ENCODE measurements at places on chromosomes 6 and 20.

DNA sequence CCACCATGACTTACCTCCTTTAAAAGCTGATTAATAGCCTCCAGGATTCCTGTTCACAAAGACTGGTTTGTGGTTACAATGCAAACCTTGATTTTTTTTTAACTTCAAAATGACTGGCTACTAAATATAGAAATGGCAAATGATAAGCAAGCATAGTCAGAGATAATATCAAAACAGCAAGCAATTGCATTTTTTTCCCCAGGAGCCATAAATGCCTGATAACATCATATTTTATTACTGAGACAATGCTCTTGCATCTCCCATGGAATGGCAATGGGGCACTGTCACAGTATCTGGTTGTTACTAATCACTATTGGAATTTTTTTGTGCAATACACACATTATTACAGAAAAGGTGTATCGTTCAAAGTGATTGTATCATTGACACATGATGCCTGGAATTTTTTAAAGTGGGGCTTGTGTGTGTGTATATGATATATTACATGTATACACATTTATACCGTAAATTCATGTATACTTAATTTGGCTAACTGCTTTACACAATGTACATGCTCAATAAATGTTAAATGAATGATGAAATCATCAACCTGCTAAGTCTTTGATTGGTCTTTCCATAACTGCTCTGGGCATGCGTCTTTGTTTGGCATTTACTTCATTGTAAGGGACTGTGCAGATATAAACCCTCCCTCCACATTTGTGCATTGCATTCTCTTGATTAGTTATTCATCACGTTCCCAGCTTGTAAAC, 980 bp upstream of the SALL4 start:
- DNase-seq = no peak

DNA sequence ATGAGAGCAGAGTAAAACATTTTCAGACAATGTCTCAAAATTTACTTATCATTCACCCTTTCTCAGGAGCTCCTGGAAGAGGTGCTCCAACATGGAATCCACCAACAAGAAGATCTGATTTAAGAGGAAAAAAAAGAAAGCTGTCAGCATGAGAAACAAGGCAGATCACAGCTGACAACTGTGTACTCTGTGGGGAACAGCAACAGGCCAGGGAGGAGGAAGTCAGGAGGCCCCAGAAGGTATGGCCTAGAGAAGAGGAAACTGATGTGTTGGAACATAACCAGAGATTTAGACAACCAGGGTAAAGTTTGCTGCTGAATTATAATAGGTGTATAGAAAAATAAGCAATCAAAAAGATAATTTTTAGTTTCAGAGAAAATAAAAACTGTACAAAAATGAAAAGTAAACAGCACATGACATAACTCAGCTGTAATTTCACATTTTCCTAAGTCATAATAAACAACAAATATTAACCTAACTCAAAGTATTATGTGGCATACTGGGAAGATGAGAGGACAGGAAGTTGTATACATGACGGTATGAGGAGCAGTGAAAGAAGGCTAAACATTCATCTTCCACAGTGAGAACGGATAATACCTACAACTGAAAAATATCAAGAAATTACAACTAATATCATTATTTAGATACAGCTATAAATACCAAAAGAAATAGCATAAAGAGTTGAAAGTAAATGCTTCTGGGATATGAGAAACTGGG, 113.6 kb upstream of the EMILIN3 start:
- no peak for DNase-seq

GRCh38 chr6:75581231-75581630, 20.4 kb upstream of the SENP6 start:
- DNase-seq = no peak

GRCh38 chr6:43873806-43874714, 104.0 kb downstream of the VEGFA start:
- DNase-seq = no peak

- DNase-seq = no peak
Measured at GRCh38 chr6:22102671-22103070, 194.2 kb downstream of the PRL start.

DNA sequence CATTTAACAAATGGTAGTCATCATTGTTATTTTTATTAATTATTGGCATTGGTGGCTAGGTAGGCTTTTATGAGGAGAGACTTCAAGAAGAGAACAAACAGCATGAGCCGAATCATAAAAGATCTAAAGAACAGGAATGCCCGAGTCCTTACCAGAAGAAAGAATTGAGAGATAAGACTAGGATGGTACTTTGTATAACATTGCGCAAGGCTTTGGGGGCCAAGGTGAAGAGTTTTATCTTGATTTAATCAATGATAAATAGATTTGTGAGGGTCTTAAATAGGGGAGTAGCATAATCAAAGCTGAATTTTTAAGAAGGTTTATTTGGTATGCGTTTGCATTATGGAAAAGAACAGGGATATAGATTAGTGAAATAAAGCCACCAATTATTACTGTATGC, 15.4 kb downstream of the CDC40 start:
- no peak for DNase-seq

DNA sequence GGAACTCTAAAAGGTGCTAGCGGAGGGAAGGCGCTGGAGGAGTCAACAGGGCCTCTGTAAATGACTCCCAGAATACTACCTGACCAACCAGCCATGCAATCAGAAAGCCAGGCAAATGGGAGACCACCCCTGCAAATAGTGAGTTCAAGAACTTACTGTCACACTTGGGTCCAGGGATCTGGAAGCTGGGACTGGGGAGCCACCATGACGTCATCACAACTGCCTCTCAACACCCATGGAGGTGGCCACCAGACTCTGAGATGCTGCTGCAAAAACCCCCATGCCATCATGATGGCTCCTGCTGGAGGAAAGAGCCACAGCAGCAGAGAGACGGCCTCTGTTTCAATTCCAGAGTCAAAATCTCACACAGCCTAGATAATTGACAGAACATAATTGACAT, 8.5 kb upstream of the PDYN start:
- no peak for DNase-seq

DNA sequence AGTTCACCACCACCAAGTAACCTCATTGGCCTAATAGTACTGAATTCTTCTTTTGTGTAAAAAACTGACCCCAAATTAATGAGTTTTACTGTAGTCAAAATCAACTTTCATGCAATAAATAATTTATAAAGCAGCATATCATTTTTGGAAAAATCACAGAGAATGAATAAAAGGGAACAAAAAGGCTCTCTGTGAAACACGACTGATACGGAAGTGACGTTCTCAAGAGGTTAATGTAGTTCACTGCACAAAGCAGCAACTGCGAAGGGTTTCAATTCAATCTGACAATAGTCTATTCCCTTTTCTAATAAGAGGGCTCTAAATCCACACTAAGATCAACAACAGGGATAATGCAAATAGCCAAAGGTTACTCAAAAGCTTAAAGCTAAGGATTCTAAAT, 70.3 kb downstream of the PREP start:
- DNase-seq = no peak

- peak; percentile 74 for DNase-seq
Measured at GRCh38 chr20:32535953-32536823, 48.9 kb downstream of the NOL4L start.

DNA sequence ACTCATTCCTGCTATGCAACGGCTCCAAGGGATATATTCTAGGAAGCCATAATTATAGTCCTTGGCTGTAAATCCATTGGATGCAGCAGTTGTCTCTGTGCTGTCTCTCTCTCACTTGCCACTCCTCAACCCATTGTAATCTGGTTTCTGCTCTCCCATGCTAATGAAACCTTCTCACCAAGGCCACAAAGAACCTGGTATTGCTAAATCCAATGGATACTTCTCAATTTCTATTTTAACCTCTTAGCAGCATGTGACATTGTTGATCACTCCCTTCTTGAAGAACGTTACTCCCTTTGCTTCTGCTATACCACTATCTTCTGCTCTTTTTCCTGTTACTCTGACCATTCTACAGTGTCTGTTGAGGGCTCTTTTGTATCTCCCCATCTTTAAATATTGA, 39.8 kb upstream of the GCLC start:
- no peak for DNase-seq

GRCh38 chr20:23152308-23152892, 66.3 kb upstream of the CD93 start:
- DNase-seq = no peak

GRCh38 chr6:103236923-103237322, 1622.8 kb downstream of the HACE1 start:
- DNase-seq = no peak

- DNase-seq = no peak
Measured at GRCh38 chr6:40348591-40348990, 238.6 kb downstream of the LRFN2 start.

- DNase-seq = no peak
Measured at GRCh38 chr6:166253281-166253681, 54.9 kb downstream of the PRR18 start.
